Activated CD4-positive, CD25-positive, alpha-beta regulatory T cell (primary cell): ENCODE measurements at places on chromosomes 13 and 19.

DNA sequence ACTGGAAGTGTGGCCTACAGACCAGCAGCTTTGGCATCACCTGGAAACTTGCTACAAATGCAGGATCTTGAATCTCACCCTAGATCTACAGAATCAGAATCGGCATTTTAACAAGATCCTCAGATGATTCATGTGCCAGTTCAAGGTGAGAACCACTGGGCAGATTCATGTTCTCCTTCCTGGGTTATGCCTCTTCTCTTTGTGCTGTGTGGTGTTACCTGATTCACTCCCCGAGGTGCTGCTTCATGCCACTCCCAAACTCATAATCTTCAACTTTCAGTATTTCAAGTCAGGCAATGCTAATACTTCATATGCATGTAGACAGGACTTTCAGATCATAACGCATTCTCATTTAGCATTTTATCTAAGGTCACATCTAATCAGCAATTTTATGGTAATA, 427.7 kb downstream of the FOXO1 start:
- no peak for DNase-seq

DNA sequence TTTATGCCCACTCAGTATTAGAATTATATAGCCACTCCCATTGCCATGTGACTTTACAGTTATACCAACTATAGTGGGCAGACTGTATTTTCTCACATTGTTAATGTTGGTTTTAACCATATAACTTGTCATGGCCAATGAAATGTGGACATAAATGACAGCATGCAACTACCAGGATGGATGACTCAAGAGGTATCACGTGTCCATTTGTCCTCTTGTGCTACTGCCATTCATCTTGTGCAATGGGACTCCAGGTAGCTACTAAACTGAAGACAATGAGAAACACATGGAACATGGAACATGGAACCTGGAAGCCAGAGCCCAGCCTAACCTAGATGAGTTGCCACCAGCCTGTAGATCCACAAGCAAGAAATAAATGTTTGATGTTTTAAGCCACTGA, 242.7 kb upstream of the IPO5 start:
- no peak for DNase-seq

GRCh38 chr13:98595134-98595533, 18.2 kb upstream of the STK24 start:
- no peak for DNase-seq

DNA sequence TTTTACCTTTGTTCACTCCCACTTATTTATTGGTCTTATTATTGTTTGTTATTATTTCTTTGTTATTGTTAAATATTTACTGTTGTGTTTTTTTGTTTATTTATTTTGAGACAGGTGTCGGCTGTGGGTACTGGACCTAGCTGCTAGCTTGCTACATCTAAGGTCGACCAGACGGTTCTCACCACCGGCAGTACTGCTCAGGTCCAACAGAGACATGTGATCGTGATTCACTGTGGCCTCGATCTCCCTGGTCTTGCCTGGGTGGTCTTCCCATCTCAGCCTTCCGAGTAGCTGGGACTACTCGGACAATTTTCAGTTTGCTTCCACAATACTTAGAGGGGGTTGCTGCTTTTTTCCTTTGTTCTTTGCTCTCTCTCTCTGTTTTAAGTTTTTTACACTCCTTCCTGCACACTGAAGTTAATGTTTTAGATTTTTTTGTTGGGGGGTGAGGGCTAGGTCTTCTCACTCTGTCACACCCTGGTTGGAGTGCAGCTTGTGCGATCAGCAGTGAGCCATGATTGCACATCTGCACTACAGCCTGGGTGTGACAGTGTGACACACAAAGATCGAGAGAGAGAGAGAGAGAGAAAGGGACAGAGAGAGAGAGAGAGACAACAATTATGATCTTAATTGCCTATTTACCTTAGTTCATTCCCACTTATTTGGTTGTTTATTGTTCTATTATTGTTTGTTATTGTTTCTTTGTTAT, 1432.4 kb downstream of the UQCRFS1 start:
- no peak for DNase-seq

GRCh38 chr19:30087381-30088138, 145.5 kb downstream of the URI1 start:
- no peak for DNase-seq
